ENCODE measurements at places on chromosomes 2 and 18.

- DNase-seq, result no peak
Measured at GRCh38 chr2:161381546-161381945, 34.6 kb upstream of the TBR1 start.

DNA sequence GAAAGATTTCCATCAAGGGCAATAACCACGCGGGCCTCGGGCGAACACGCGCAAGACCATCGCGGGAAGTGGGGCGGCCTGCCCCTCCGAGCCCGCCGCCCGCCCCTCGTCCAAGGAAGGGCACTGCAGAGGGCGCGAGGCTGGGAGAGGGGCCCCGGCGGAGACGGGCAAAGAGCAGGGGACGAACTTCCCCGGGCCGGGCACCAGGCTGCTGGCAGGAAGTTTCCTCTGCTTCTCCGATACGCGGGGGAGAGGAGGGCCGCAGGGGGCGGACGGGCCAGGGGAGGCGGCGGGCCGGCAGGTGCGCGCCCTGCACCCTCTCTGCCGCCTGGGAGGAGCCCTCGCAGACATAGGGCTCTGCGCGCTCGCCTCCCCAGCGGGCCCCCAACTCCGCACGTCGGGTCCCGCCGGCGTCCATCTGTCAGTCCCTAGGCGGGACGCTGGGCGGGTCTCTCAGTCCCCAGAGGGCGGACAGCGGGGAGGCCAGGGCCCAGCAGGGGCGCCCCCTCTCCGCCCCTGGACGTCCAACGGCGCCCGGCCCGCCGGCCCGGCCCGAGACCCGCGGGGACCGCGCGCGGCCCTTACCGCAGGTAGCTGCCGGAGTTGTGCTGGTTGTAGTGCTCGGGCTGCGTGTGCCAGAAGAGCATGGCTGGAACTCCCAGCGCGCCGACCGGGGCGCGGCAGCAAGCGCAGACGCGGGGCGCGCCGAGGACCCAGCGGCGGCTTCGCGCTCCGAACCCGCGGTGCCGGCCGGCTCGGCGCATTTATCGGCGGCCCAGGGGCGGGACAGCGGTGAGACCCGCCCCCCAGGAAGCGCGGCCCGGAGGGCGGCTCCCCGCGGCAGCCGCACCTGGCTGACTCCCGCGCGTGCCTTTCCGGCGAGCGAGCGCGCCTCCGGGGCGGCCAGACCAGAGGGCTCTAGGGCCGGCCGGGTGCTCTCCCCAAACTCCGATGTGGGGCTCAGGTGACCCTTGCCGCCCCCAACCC lies at the start of gene TFCP2L1:
Gene TFCP2L1, minus strand, starts transcription at position 740 of the 987 bp plus-strand sequence. Its CDS starts 93 bp downstream, at position 647.
- DNase-seq, result no peak

DNA sequence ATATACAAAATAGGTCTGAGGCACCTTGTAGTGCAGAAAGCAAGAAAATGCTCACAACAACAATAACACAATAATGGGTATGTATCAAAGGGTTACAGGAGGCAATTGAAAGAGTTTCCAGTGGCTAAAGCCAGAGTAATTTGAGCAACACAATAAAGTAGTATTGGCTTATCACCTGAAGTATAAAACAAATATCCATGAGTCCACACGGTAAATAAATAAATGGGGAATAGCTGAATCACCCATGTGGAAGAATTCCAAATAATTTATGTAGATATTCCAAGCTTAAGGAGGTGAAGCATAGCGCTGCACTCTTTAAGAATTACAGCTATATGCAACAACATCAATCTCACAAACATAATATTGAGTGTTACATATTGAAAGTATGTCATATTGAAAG lies 110.8 kb downstream of the AFF3 start:
- no peak for DNase-seq

DNA sequence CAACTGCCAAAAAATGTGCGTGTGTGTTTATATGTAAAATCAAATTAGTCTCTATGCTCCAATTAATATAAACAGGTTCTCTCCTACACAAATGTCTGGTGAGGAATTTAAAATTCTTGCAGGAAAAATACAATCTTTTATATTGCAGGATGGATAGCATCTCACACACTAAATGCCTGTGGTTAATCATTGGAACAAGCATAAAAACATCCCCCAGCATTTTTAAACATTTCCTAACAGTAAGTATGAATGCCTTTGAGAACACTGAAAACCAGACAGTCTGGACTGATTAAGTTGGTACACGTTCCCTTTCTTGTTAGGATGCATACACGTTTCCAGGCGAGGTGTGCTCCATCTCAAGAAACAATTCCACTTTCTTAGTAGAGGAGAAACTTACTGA lies 29.9 kb upstream of the PDE1A start:
- DNase-seq, result no peak

DNA sequence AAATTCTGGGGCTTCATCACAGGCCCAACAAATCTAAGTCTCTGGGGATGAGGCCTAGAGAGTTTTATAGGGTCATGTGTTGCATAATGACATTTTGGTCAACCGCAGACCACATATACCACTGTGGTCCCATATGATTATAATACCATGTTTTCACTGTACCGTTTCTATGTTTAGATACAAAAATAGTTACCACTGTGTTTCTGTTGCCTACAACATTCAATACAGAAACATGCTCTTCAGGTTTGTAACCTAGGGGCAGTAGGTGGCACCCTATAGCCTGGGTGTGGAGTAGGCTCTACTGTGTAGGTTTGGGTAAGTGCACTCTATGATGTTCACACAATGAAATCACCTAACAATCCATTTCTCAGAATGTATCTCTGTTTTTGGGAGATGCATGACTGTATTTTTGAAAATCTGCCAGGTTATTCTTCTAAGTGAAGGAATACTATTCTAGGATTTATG lies 485.2 kb downstream of the PTPRM start:
- no peak for DNase-seq

- DNase-seq, result no peak
Measured at GRCh38 chr2:227960317-227960716, 88.9 kb downstream of the DAW1 start.

GRCh38 chr18:75782204-75782603 lies 354.7 kb upstream of the SMIM21 start:
- no peak for DNase-seq

GRCh38 chr18:55637204-55637603 lies 49.2 kb upstream of the TCF4 start:
- no peak for DNase-seq

GRCh38 chr18:12046046-12046750 lies 47.4 kb upstream of the ANKRD62 start:
- no peak for DNase-seq
